ENCODE measurements at places on chromosomes 11 and 22.

DNA sequence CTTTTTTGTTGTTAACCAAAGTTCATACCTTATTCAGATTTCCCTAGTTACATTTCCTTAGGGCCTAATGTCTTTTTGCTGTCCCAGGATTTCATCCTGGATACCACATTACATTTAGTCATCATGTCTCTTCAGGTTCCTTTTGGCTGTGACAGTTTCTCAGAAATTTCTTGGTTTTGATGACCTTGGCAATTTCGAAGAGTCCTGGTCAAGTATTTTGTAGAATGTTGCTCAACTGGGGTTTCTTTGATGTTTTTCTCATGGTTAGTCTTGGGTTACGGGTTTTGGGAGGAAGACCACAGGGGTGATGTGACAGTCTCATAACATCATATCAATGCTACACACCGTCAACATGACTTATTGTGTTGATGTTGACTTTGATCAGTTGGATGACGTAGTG lies 39.8 kb upstream of the FDX1 start:
- no peak for DNase-seq

GRCh38 chr11:85652786-85653447 lies 5.2 kb downstream of the TMEM126A start:
- no peak for DNase-seq

GRCh38 chr11:2825889-2826678 lies 59.5 kb downstream of the CDKN1C start:
- DNase-seq = no peak

GRCh38 chr11:87767615-87768014 lies 407.6 kb downstream of the RAB38 start:
- no peak for DNase-seq

Measured in activated CD8-positive, alpha-beta memory T cell treated with anti-CD3 and anti-CD28 coated beads for 48 hours (primary cell).